Heart right ventricle (tissue), 16 donors: ENCODE measurements at places on chromosomes 3 and 15. TPM values are rescaled to one million over a fixed set of nuclear protein-coding genes. Genes with fewer than 3 reads are reported as not detected.
A peak's percentile ranks its signal among the peaks of the same experiment; 100 is the strongest.

NOX5 gene
- not detected for total RNA-seq

DNA sequence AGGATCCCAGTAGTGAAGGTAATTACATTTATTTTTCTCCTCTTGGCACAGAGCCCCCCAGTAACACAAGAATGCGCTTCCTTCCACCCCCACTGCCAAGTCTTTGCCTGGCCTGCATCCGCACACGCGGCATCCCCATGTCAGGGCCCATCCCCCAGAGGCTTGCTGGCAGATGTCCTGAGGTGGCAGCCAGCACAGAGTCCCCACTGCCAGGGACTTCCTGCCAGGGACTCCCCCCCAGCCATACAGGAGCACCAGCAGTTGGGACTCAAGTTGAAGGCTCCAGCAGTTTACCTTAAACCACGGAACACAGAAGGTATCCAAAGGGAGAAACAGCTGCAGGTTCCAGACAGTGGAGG is 41.0 kb downstream of the MEGF11 start:
- no peak for DNase-seq

- DNase-seq, result no peak
These were observed 320.1 kb upstream of the THBS1 start for GRCh38 chr15:39260791-39261190.

NEIL1 gene
- total RNA-seq, result 7.4 TPM

TMEM158 gene
- total RNA-seq, result 0.98 TPM

SSUH2 gene
- 2.6 TPM for total RNA-seq

MRPL3 gene
- total RNA-seq, result 47.1 TPM

DNA sequence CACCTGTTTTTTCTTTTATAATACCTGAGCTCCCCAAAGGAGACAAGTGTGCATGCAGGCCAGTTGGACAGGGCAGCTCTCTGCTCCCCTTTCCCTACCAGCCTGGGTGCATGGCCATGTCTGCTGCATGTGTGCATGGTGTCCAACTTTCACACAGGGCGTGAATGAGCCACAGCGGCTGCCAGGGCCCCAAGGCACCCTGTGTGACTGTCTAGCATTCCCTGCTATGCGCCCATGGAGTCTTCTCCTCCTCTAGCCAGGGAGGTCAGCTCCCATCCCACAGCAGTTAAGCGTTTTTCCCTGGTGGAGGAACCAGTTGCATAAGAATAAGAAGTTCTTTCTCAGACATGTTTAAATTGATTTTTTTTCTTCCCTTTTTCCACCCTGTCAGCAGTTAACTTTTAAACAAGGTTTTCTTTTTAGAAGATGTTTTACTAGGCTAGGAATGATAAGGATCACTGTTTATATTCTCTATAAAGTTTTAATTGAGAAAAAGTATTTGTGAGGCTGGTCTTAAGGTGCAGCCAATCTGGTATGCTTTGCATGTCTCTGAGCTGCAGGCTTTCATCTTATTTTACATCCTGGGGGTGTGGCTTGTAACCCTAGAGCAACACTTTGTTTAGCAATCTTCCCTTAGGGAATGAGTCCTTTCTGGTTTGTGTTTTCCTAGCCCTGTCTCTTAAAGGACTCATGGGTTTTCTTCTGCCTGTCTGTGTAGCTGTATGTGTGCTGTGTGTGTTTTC is 20.5 kb upstream of the OR5H1 start:
- no peak for DNase-seq

CACNA1D gene
- total RNA-seq, result 0.51 TPM

DNA sequence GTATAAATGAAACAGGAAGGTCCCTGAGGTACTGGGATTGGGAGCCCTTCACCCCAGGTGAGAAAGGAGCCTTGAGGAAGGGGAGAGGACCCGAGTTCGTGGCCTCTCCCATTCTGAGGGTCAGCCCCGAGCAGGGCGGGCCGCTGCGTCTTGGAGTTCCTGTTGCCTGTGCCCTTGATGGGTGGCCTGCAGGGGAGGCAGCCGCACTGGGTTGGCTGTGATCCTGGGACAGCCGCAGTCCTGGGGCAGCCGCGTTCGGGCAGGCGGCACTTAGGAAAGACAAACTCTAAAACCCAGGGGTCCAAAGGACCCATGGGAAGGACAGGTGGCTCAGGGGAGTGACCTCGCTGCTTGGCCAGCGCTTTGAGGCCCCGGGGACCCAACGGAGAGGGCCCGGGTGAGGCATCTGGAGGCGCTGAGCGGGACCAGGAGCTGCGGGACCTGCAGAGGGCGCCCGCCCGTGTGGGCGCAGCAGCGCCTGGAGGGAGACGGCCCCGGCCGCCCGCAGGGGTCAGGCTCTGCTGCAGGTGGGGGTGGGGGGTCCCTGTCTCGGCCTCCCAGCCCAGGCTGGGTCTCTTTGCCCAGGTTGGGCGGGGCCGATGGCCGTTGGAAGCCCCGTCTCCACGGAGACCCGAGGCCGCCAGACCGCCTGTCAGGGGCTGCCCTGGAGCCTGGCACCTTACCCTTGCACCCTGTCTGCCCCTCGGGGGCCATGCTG is 65.1 kb downstream of the HMCES start:
- peak; percentile 56 for DNase-seq

CYP19A1 gene
- total RNA-seq, result 0.39 TPM

ZNF660 gene
- total RNA-seq, result 0.69 TPM

- no peak for DNase-seq
These were observed 16.4 kb upstream of the BNC1 start for GRCh38 chr15:83300826-83301225.

MRAS gene
- total RNA-seq, result 359 TPM

- DNase-seq, result no peak
These were observed 184.2 kb downstream of the CHL1 start for GRCh38 chr3:380801-381200.

GRCh38 chr3:145518639-145519038 is 642.3 kb downstream of the PLOD2 start:
- no peak for DNase-seq

STRIT1 gene
- not detected for total RNA-seq

- DNase-seq, result no peak
These were observed 25.5 kb downstream of the DPH3 start for GRCh38 chr3:16239086-16239770.

DNA sequence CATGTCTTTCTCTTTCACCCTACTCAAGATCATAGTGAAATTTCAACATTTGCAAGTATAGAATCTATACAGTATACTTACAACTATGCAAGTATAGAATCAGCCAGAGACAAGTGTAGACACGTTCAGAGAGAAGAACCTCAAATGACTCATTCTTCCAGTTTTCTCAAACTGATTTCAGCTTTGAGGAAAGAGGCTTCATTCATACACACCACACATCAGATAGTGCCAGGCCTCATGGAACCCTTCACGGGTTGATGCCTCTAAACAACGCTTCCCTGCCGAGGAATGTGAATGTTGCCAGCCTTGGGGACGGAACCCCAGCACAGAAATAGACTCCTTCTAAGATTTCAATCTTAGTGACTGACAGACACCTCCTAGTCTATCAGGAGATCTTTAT is 135.7 kb downstream of the FOXP1 start:
- no peak for DNase-seq

GRCh38 chr3:37825744-37826400 is 35.8 kb upstream of the CTDSPL start:
- no peak for DNase-seq

DNA sequence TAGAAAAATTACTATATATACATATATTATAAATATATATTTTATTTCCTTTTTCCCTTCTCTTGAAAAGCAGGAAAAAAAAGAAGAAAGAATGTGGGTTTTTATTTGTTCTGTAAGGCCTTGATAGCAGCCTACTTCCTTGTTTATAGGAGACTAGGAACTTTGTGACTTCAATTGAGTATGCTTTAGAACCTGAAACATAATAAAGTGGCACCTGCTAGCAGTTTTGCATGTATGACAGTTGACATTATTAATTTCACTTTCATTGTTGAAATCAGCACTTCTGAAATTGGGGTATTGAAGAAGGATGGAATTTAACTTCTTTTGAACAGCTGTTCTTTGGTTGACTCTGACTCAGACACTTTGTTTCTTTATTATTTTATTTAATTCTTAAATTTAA is 56.9 kb downstream of the GLCE start:
- no peak for DNase-seq

SEMA7A gene
- total RNA-seq, result 2.1 TPM

- DNase-seq, result no peak
These were observed 13.7 kb downstream of the EEFSEC start for GRCh38 chr3:128166971-128167453.

DNA sequence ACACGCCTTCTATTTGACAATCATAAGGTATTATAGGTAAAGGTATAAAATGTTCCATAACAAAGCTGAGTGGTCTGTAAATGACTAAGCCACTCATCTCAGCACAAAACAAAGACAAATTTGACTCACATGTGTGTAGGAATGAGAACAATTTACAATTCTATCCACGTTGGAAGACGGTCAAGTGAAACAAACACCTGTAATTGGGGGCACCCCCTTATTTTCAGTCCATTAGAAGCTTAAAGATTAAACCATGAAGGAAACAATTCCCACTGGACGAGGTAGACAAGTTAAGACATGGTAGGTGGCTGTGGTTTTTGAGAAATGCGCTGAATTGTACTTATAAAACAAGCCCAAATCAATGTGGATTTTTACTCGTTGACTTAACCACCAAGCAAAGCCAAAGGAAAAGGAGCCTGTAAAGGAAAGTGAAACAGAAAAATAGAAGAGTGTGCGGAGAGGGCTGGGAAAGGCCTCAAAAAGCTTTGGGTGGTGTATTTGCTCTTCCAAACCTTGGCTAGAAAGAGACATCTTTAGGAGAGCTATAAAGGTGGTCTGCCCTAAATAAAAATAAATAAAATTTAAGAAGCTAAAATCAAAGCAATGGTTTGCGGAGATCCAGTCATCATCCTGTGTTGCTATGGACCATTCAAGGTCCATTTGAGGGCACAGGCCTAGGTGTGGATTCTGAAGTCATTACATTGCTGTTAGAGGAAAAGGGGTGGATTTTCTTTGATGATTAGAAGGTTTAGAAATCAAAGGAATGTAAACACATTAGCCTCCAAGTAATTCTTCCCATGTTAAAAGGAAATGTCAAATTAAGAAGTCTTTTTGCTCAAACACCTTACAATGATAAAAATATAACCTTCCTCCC is 135.0 kb downstream of the TFG start:
- no peak for DNase-seq

CCR2 gene
- 0.76 TPM for total RNA-seq

DNA sequence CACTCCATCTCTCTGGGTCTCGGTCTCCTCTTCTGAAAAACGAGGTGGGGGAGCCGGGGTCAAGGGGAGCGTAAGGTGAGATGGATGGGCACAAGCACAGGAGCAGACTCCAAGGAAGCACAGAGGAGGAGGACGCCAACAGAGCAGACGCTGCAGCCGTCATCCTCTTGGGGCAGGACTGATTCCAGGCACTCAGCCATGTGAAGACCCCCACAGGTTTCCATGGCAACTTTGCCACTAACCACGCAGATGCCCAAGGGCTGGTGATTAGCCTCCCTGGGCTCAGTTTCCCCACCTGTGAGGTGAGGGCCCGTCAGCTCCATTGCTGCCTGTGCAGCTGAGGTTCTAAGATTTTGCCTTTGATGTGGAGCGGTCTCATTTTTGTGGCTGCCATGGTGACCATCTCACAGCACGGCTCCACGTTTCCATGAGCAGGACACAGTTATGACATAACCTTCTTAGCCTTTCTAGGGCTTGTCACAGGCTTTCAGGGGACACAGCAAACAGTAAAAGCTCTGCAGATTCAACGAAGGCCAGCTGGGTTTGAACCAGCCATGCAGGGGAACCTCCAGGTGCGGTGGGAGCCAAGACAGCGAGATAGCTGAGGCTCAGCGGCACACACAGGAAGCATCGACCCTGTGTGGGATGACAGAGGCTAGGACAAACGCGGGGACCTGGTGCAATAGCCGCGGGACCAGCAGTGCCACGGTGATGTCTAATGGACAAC is 170.3 kb downstream of the NUP210 start:
- DNase-seq, result no peak

MELTF gene
- total RNA-seq, result 6.8 TPM

DNA sequence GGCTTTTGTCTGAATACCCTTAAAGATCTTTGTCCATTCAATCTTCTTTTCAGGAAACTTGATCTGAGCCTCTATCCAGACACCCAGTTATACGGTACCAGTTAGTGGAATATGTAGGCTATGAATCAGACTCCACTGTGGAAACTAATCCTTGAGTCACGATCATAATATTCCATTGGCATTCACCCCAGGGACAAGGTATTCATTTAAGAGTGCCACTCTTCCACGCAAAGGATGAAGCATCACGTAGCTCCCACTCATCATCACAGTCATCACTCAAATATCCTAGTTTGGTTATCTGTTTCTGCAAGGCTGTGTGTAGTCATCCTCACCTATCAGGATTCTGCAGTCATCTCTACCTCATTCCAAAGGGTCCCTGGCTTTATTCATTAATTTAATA is 85.6 kb downstream of the NEDD4 start:
- no peak for DNase-seq

LYZL4 gene
- not detected for total RNA-seq

CCDC54 gene
- not detected for total RNA-seq

GRCh38 chr3:8987226-8987625 is 24.0 kb upstream of the RAD18 start:
- no peak for DNase-seq

TF gene
- 0.24 TPM for total RNA-seq

GRCh38 chr15:34043813-34044212 is 4.8 kb upstream of the AVEN start:
- DNase-seq, result no peak

- no peak for DNase-seq
These were observed 33.8 kb downstream of the CCDC66 start for GRCh38 chr3:56590814-56591213.

DNA sequence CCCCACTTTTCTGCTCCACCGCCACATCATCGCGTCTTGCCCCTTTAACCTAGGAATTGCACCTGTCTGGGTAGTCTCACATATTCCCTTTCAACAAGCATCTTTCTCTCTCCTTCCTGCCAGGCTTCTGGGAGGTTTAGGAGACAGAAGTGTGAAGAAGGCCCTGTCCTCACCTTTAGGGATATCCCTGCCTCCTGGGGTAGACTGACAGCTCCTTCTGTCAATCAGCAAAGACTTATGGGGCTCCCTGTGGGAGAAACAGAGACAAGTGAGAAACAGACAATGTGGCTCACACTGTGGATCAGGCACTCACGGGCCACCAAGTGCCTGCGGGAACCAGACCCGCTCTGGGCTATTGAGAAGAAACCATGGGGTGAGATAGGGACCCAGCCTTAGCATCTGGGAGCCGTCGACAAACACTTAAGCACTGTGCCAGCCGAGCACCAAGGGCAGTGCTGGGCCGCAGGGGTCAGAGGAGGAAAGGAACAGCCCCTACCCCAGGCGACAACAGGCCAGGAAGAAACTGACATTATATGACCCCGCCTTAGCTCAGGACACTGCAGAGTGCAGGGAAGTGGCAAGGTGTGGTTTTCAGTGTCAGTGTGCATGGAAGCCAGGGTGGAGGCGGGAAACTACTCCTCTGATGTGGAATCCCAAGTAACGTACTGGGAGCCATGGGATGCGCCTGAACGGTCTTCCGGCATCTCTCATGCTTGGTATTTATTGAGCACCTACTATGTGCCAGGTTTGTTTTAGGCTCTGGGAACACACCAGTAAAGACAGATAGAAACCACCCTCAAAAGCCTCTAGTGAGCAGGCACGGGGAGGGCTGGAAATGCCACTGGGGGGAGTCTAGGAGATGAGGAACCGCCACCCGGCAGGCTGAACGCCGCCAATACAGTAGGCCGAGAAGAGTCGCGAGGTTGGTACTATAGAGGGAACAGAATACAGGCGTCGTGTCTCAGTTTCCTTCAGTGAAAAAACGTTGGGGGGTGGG is 1.8 kb downstream of the EFCC1 start:
- no peak for DNase-seq

SAMD7 gene
- total RNA-seq, result not detected

UROC1 gene
- total RNA-seq, result not detected
